ENCODE measurements at places on chromosomes 3 and 15.

DNA sequence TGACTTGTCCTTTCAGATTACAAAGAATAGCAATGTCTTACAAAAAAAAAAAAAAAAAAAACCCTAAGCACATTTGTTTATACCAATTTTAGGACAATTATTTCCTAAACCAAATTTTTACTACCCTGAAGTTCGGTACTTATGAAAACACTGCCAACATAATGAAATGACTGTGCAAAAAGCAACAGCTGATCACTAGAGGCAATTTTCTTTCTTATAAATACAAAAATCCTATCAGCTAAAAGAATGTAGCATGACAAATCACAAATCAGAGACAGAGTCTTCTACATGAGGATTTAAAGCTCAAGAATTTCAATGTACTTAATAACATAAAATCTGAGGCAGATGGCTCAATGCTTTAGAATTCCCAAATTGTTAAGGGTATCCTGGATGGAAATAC is 191.8 kb downstream of the MAGI1 start:
- no peak for DNase-seq

- no peak for DNase-seq
These were observed 74.9 kb downstream of the DAPK2 start for GRCh38 chr15:63971427-63971805.

GRCh38 chr3:64082411-64082810 is 59.1 kb upstream of the PSMD6 start:
- DNase-seq = no peak

DNA sequence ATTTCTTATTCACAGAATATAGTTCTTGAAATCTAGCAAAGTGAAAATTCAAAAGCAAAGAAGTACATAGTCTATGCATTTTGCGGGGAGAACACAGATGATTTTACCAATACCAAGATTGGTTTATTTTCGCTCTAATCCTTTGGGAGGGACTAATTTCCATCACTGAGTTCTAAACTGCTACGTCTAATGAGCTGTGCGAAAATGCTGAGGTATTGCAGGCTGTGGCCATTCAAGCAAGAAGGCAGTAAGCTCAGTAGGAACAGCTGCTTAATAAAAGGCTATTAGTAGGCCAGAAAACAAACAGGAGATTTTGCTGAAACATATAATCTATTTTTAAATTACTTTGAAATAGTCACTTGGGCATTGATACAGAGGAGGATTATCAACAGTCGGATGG is 379.0 kb downstream of the CNTN4 start:
- no peak for DNase-seq
